Mesothelial cell of epicardium (in vitro differentiated cells): ENCODE measurements at places on chromosomes 7 and 10. TPM values are rescaled to one million over a fixed set of nuclear protein-coding genes. Genes with fewer than 3 reads are reported as not detected.

DNA sequence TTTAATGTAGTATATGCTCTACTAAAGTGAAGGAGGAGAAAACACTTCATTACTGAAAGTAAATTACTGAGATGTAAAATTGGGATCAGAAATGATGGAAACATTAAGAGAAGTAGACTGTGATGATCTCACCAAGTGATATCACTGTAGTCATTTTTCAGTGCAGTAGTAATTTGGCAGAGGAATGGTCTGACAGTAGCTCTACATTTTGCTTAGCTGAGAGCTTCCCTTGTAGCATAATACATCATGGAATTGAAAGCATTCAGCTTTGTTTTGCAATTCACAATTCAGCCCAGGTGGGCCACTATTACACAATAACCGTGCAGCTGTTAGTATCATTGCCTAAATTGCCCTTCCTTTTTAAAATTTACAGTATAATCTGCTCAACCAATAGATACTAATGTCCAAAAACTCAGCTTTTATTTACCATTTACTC, 19.4 kb upstream of the CABCOCO1 start:
- H3K4me1 ChIP-seq = peaks cover 44% of the 10 kb centered on the region
- DNase-seq = no peak
- no peaks in the 10 kb centered on the region for H3K36me3 ChIP-seq
- H3K27ac ChIP-seq = peak overlapping the region; percentile 35
- H3K27me3 ChIP-seq = no peaks in the 10 kb centered on the region

DNA sequence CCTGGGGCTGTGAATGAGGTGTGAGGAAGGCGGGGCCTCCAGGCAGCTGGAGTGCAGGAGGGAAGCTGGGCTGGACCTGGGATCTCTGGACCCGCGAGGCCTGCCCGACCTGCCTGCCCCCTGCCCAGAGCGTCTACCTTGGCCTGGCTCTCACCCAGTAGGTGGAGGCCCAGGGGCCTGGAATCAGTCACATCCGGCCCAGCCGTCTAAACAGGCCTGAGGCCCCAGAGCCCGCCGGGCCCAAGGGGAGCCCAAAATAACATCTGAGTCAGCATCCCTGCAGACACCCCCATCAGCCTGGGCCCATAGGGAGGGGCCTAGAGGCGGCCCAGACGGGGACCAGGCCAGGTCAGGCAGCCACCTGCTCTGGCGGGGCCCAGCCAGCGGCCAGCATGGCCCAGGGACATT, 15.1 kb upstream of the ELN start:
- H3K27ac ChIP-seq = no peak overlapping the region
- no peaks in the 10 kb centered on the region for H3K36me3 ChIP-seq
- no peaks in the 10 kb centered on the region for H3K27me3 ChIP-seq
- no peak overlapping the region for H3K4me3 ChIP-seq
- H3K4me1 ChIP-seq = peaks cover 21% of the 10 kb centered on the region

The LIPM gene
- total RNA-seq = not detected in 3 replicates

The TRIM74 gene
- total RNA-seq = 1.7 to 2.3 TPM (median 1.9 TPM) in 3 replicates

The CYP26C1 gene
- total RNA-seq = 0.38 to 0.60 TPM (median 0.44 TPM) in 3 replicates
